Right atrium auricular region (tissue), 2 donors: ENCODE measurements at places on chromosomes 4 and X. TPM values are rescaled to one million over a fixed set of nuclear protein-coding genes. Genes with fewer than 3 reads are reported as not detected.

PABPC5 gene
- 1.6 TPM for total RNA-seq

RBM46 gene
- total RNA-seq: not detected

ARL9 gene
- not detected for total RNA-seq

DMP1 gene
- total RNA-seq: not detected

AWAT2 gene
- total RNA-seq: not detected

TNIP2 gene
- total RNA-seq: 45.8 TPM

SLC39A8 gene
- total RNA-seq: 64.3 TPM

G3BP2 gene
- 65.4 TPM for total RNA-seq

KCTD8 gene
- 1.0 TPM for total RNA-seq

BMX gene
- 12.9 TPM for total RNA-seq

GRIA2 gene
- total RNA-seq: not detected

TECRL gene
- total RNA-seq: 712 TPM

CYP4V2 gene
- total RNA-seq: 37.7 TPM

COL4A5 gene
- 35.5 TPM for total RNA-seq

FAM133A gene
- total RNA-seq: 0.22 TPM

C4orf54 gene
- total RNA-seq: 1.2 TPM

FRYL gene
- total RNA-seq: 35.1 TPM

GATA1 gene
- 0.20 TPM for total RNA-seq

BEX3 gene
- 229 TPM for total RNA-seq

HSFX2 gene
- 0.79 TPM for total RNA-seq

ARHGAP36 gene
- total RNA-seq: not detected

CCKAR gene
- not detected for total RNA-seq

CENPVL1 gene
- total RNA-seq: not detected

REELD1 gene
- total RNA-seq: not detected

DGAT2L6 gene
- total RNA-seq: not detected

HSFX4 gene
- not detected for total RNA-seq

ZXDB gene
- total RNA-seq: 7.5 TPM

CNGA1 gene
- 0.24 TPM for total RNA-seq

ATP2B3 gene
- total RNA-seq: not detected

SPP1 gene
- 15.0 TPM for total RNA-seq

TCEAL2 gene
- total RNA-seq: 9.6 TPM

ADH7 gene
- total RNA-seq: not detected

TACR3 gene
- total RNA-seq: not detected

MPP1 gene
- total RNA-seq: 27.5 TPM

ZNF81 gene
- total RNA-seq: 4.7 TPM

SEC24D gene
- 25.8 TPM for total RNA-seq

GDPD2 gene
- total RNA-seq: not detected

CDS1 gene
- 0.98 TPM for total RNA-seq

USP17L30 gene
- total RNA-seq: not detected

PDZD11 gene
- total RNA-seq: 30.2 TPM

C4orf50 gene
- not detected for total RNA-seq
